ENCODE measurements at places on chromosomes 7 and 10. TPM values are rescaled to one million over a fixed set of nuclear protein-coding genes. Genes with fewer than 3 reads are reported as not detected.

DNA sequence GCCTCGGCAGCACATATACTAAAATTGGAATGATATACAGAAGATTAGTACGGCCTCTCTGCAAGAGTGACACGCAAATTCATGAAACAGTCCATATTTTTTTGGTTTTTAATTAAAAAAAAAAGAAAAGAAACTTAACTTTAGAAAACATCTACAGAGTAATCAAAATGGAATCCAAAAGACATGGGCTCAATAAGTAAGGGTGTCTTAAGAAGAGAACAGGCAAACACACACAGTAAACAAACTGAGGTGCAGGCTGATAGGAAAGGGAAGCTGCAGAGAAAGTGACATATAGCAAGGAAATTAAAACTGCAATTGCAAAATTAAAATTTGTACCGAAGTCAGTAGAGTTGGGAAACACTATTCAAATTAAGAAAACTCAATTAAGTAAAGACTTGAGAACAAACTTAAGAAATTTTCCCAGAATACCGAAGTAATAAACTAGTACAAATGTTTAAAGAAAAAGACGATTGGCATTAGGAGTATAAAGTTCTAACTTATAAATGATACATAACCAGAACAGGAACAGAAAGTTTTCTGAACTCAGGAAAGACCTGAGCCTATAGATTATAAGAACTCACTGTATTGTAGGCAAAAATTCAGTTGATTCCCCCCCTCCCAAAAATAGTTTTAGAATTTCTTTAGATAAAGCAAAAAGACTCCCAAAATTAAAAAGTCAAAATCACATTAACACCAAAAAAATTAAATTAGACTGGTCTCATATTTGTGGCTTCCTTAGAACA lies 16.3 kb downstream of the MTPN start:
- no peaks in the 10 kb centered on the region for H3K36me3 ChIP-seq
- H3K27me3 ChIP-seq = no peaks in the 10 kb centered on the region
- H3K27ac ChIP-seq = no peak overlapping the region

DNA sequence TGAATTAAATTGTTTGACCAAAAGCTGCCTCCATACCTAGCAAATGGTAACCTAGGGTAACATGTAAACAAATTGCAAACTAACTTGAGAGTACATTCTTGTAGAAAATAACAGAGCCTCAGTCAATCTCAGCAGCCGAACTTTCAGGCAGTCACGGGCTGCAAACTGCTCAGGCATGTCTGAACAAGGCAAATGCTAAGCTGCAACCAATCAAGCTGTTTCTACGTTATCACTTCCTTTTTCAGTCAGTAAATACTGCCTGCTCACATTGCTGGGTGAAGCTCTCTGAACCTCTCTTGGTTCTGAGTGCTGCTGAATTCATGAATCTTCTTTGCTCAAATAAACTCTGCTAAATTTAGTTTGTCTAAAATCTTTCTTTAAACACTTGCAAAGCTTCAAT lies 1212.4 kb downstream of the SORCS1 start:
- peaks cover 3% of the 10 kb centered on the region for H3K4me1 ChIP-seq
- H3K36me3 ChIP-seq = no peaks in the 10 kb centered on the region
- peak overlapping the region; percentile 26 for H3K4me3 ChIP-seq
- no peaks in the 10 kb centered on the region for H3K27me3 ChIP-seq

DNA sequence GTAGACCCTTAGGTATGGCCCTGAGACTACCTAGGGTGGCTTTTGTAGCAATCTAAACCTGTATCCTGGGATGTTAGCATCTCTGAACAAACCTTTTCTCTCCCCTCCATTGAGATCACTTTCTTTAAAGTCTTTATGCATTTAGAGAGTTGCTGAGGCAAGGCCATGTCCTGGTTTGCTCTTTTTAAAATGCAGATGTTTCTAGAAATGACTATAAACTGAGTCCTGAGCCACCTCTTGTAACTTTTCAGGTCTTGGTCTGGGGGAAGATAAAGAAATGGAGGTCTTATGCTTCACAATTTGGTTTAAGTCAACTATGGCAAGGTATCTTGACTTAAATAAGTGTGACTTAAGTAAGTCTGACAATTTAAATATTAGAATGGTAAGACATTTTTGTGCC lies 78.0 kb downstream of the AUTS2 start:
- H3K4me1 ChIP-seq = no peaks in the 10 kb centered on the region
- no peaks in the 10 kb centered on the region for H3K27me3 ChIP-seq
- no peak overlapping the region for H3K4me3 ChIP-seq
- no peaks in the 10 kb centered on the region for H3K36me3 ChIP-seq
- H3K27ac ChIP-seq = no peak overlapping the region

DNA sequence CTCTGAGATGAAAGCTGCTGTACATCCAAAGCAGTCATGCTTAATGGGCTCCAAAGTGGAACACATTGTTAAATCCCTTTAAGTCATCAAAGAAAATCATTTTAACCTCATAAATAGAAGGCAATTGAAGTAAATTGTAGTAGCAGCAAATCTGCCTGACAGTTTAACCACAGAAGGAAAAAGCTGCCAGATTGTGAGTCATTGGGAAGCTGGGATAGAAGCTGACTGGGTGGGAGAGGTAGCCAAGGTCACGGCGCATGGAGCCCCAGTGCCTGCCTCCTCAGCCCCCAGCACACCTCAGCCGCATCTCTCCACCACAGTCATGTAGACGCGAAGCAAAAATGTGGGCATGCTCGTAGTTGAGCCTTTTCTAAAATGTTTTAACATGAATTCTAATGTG lies 44.0 kb downstream of the TARP start:
- peaks cover 2% of the 10 kb centered on the region for H3K36me3 ChIP-seq
- no peak overlapping the region for H3K4me3 ChIP-seq
- H3K4me1 ChIP-seq = no peaks in the 10 kb centered on the region
- DNase-seq = no peak

DNA sequence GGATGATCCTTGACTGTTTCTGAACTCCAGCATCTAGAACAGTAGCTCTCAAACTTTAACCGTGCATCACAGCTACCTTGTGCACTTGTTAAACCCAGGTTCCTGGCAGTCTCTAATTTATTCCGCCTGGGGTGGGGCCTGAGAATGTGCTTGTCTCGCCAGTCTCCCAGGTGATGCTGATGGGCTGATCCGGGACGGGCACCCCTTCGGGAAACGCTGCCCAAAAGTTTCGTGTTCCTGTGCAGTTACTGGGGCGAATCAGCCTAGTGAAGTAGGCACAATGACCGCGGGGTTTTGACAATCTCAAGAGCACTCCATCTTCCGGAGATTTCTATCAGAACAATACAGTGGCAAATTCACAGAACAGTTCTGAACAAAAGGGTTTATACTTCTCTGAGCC lies 29.9 kb downstream of the ADCYAP1R1 start:
- H3K27ac ChIP-seq = no peak overlapping the region
- H3K36me3 ChIP-seq = no peaks in the 10 kb centered on the region
- no peak overlapping the region for H3K4me3 ChIP-seq

DNA sequence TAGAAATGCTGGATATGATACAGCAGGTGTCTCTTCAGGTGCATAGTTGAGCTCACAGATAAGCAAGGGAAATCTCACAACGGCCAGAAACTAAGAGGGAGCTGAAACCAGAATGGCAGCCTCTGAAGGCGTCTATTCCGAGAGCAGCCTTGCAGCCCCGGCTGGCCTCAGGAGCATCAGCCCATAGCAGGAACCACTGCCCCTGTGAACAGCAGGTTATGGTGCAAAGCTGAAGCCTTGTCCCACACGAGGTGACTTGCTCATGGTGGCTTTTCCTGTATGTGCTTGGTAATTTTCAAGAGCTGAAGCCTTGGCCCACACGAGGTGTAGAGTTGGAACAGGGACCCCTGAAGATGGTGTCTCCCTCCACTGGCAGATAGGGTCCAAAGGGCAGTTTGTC lies 33.2 kb downstream of the BNIP3 start:
- H3K36me3 ChIP-seq = peaks cover 53% of the 10 kb centered on the region
- no peak overlapping the region for H3K27ac ChIP-seq
- no peaks in the 10 kb centered on the region for H3K27me3 ChIP-seq
- no peak for DNase-seq
- H3K4me1 ChIP-seq = no peaks in the 10 kb centered on the region

- H3K27ac ChIP-seq = no peak overlapping the region
- no peak overlapping the region for H3K4me3 ChIP-seq
- H3K27me3 ChIP-seq = no peaks in the 10 kb centered on the region
- H3K4me1 ChIP-seq = no peaks in the 10 kb centered on the region
Observed at GRCh38 chr10:133442967-133443924, 10.5 kb upstream of the SCART1 start.

- DNase-seq = no peak
- H3K27ac ChIP-seq = peak overlapping the region; percentile 90
- peaks cover 19% of the 10 kb centered on the region for H3K4me1 ChIP-seq
- H3K4me3 ChIP-seq = peak overlapping the region; percentile 84
- H3K36me3 ChIP-seq = no peaks in the 10 kb centered on the region
Observed at GRCh38 chr7:148699782-148700629, 1.3 kb downstream of the CUL1 start.

GRCh38 chr10:133100706-133101415 lies 13.1 kb downstream of the ADGRA1 start:
- peak; percentile 89 for DNase-seq
- no peak overlapping the region for H3K27ac ChIP-seq
- no peaks in the 10 kb centered on the region for H3K4me1 ChIP-seq
- H3K36me3 ChIP-seq = no peaks in the 10 kb centered on the region

- DNase-seq = no peak
- no peaks in the 10 kb centered on the region for H3K4me1 ChIP-seq
- H3K27ac ChIP-seq = no peak overlapping the region
- no peaks in the 10 kb centered on the region for H3K36me3 ChIP-seq
- no peaks in the 10 kb centered on the region for H3K27me3 ChIP-seq
- no peak overlapping the region for H3K4me3 ChIP-seq
Observed at GRCh38 chr10:36116731-36117130, 474.6 kb upstream of the FZD8 start.

DNA sequence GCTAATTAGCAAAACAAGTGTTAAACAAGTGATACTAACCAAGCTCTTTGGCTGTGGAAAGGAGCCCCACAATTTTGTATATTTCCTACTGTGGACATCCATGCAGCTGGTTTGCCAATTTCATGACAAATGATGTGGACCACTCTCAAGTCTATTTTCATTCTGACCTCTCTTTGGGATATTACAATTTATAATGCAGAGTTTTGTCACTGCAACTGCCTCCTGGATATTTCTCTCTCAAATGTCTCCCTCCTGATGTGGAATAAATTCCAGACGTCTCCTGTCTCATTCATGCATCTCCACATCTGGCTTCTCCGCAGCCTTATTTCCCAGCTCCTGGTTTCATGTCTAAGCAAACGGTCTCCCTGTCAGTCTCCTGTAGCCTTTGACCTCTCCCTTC lies 80.6 kb upstream of the RHEB start:
- DNase-seq = no peak
- H3K27ac ChIP-seq = peak overlapping the region; percentile 51
- peaks cover 3% of the 10 kb centered on the region for H3K36me3 ChIP-seq
- no peak overlapping the region for H3K4me3 ChIP-seq
- no peaks in the 10 kb centered on the region for H3K4me1 ChIP-seq

- no peak for DNase-seq
- H3K27me3 ChIP-seq = no peaks in the 10 kb centered on the region
- H3K27ac ChIP-seq = no peak overlapping the region
- H3K36me3 ChIP-seq = no peaks in the 10 kb centered on the region
- no peak overlapping the region for H3K4me3 ChIP-seq
Observed at GRCh38 chr10:23780331-23780730, 341.5 kb downstream of the OTUD1 start.

DNA sequence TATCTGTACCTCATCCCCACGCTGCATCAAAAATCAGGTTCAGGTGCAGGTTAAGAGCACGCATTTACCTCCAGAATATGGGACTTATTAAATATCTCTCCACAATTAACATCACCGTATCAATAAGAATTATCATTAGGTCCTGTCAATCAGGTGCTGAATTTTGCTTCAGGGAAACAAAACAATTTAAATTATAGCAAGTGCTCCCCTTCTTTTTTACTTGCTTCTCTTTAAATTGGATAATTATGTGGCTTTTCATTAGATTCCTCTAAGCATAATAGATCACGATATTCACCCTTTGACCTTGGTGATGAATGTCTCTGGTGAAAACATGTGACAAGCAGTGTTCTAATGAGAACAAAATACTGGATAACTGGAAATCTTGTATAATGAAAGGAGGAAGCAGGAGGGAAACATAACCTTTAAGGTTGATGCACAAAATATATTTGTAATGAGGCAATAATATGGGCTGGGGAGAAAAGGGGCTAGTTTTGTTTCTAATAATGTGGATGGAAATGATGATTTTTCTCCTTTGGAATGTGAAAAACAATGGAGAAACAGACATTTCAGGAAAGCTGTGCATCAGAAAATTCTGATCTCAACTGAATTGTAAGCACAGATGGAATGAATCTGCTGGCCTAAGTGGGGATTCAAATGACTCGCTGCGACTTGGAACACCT lies 166.9 kb downstream of the SNX10 start:
- no peak for DNase-seq
- H3K36me3 ChIP-seq = no peaks in the 10 kb centered on the region
- H3K27me3 ChIP-seq = no peaks in the 10 kb centered on the region
- H3K27ac ChIP-seq = no peak overlapping the region
- no peaks in the 10 kb centered on the region for H3K4me1 ChIP-seq

Gene VAX1
- total RNA-seq = not detected

Gene DNAJC12
- 2.5 TPM for total RNA-seq

Gene MCM10
- 0.50 TPM for total RNA-seq

Gene AMZ1
- 0.16 TPM for total RNA-seq

Gene CLRN3
- total RNA-seq = 9.4 TPM

Gene AKR1C8
- total RNA-seq = 0.66 TPM

Gene GRM8
- 3.2 TPM for total RNA-seq

Gene GGCT
- total RNA-seq = 23.8 TPM

Gene CFAP43
- 7.2 TPM for total RNA-seq

All from kidney (tissue), 22 donors.